ENCODE measurements at places on chromosomes 5 and 9.

- DNase-seq = peak; percentile 92
Measured at GRCh38 chr9:119963798-119964372, 594.6 kb upstream of the BRINP1 start.

DNA sequence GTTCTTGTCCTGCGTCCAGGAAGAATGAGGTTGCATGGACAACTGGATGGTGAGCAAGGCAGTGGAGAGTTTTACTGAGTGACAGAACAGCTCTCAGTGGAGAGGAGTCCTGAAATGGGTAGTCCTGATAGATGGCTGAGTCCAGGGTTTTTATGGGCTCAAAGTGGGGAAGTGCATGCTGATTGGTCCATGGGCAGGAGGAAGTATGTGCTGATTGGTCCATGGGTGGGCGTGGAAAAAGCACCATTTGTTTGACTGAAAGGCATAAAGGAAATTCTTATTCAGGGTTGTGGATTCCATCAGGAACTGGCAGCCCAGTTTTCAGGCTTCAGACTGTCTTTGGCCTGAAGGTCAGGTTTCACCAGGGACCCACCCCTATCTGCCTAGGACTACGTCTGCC is 10.6 kb downstream of the FSD1L start:
- DNase-seq = no peak

DNA sequence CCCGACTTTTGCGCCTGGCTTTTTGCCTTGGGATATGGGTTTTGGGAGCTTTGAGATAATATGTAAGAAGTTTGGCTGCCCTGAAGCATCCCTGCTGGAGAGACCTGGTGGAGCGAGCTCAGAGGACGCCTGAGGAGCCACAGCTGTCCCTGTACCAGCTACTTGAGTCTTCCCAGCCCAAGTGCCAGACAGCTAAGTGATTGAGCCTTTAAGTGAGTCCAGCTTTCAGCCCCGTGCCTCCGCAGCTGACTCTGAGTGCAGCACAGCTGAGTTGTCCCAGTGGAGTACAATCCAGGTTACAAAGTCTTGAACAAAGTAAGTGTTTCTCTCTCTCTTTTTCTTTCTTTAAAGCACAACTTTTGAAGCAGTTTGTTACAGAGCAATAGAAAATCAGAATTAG is 203.8 kb upstream of the DAP start:
- DNase-seq = no peak

DNA sequence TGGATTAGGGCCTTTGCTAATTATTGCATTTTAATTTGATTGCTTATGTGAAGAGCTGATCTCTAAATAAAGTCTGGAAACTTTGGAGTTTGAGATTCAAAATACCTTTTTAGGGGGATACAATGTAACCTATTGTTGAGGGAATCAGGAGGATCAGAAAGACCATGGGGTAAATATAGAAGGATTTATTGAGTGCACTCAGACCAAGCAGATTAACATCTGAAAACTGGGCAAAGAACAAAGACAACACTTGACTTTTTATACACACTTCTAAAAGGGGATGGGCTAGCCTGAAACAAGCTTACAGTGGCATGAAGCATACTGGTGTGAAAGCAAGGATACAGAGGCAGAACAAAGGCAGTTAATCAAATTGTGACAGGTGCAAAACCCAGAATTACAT is 174.3 kb downstream of the MRPS30 start:
- DNase-seq = no peak

GRCh38 chr9:3516667-3517330 is 9.0 kb downstream of the RFX3 start:
- DNase-seq = no peak

- no peak for DNase-seq
Measured at GRCh38 chr9:31119890-31120454, 1264.5 kb upstream of the ACO1 start.

- no peak for DNase-seq
Measured at GRCh38 chr9:135034106-135034505, 53.4 kb upstream of the OLFM1 start.

DNA sequence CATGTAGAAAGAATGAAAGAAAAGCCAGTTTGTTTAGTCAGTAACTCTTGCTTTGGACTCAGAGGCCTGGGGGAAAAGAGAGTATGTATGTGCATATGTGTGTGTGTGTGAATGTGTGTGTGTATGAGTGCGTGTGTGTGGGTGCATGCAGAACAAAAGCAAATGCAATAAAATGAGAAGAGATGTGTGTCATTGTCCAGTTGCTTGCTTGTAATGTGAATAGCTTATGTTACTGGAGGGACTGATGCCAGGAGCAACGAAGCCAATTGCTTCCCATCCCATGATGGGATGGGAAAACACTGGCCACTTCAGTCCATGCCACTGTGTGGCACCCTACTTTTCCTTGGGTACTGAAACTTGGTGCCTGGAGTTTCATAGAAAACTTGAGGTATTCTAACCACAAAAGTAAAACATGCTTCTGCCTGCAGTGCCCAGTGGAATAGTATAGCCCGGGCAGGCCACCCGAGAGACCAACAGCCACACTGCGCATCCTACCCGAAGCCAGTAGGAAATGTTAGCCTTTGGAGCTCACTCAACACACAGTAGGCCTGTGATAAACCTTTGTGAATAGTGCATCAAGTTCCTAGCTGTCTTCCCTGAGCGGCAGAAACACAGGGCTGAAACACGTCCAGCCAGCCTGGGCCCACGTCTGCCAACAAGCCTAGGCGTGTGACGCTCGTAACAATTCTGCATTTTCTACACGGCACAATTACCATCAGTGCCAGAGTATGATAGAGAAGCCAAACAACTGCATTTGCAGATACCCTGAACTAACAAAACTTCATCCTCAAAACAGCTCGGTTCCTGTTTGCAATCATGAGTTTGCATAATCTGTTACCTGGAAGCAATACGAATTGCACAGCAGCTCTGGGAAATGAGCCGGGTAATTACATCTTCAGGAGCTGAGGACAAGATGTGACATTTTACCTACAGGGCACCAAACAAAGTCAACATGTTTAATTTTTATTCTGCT is 198.1 kb downstream of the SYK start:
- DNase-seq = no peak

DNA sequence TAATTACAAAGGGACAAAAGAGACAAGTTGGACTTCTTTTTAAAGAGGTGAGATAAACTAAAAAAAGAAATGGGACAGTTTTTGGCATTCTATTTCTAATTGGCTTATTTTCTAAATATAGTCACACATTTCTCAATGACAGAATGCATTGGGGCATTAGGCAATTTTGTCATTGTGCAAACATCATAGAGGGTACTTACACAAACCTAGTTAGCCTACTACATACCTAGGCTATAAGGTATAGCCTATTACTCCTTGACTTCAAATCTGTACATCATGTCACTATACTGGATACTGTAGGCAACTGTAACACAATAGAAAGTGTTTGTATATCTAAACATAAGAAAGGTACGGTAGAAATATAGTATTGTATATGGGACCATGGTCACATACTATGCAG is 56.1 kb downstream of the LSM11 start:
- DNase-seq = no peak

GRCh38 chr5:108898707-108899106 is 151.0 kb downstream of the FER start:
- DNase-seq = no peak

GRCh38 chr9:125970340-125970739 is 223.2 kb downstream of the PBX3 start:
- no peak for DNase-seq

DNA sequence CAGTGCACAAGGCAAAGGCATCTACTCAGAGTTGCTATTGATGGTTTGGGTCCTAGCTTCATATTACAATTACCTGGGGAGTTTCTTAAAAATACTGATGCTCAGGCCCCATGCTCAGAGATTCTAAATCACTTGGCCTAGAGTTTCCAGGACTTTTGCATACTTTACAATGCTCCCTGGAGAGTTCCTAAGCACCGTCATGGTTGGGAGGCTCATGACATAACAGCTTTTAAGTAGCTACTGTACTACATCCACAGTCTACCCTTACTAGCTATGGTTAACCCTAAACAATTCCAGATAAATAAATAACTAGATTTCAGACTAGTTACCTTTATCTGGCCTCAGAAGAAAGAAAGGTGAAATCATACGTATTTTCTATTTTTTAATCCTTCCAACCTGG is 414.4 kb downstream of the PDE4D start:
- DNase-seq = no peak

GRCh38 chr5:167765352-167765751 is 526.1 kb upstream of the WWC1 start:
- DNase-seq = no peak

- DNase-seq = no peak
Measured at GRCh38 chr9:80156262-80156661, 584.5 kb downstream of the TLE4 start.

DNA sequence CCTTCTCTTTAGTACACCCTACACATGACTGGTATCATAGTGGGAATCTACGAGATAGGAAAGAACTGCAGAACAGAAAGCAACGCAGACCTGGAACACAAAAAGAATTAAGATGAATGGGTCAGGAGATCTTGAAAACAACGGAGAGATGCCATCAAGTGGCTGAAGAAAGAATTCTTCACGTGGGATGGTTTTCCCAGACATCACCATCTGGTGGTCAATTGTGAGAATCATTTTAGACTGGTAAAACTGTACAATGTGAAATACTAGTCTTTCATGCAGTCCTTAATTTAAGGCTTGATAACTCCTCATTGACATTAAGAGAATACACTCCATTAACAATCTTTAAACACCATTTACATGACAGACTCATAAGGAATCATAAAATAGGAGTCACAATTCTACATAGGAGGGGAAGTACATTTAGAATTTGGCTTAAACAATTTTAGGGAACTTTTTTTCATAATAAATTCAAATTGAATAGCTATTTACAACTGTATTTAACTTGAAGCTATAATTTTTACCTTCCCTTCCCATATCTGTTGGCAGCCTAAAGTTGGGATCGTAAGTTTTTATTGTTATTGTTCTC is 128.4 kb upstream of the TRPM3 start:
- DNase-seq = peak; percentile 42

- no peak for DNase-seq
Measured at GRCh38 chr9:129981180-129981907, 61.6 kb downstream of the FNBP1 start.

GRCh38 chr5:10624206-10624605 is 60.3 kb downstream of the ANKRD33B start:
- DNase-seq = no peak

DNA sequence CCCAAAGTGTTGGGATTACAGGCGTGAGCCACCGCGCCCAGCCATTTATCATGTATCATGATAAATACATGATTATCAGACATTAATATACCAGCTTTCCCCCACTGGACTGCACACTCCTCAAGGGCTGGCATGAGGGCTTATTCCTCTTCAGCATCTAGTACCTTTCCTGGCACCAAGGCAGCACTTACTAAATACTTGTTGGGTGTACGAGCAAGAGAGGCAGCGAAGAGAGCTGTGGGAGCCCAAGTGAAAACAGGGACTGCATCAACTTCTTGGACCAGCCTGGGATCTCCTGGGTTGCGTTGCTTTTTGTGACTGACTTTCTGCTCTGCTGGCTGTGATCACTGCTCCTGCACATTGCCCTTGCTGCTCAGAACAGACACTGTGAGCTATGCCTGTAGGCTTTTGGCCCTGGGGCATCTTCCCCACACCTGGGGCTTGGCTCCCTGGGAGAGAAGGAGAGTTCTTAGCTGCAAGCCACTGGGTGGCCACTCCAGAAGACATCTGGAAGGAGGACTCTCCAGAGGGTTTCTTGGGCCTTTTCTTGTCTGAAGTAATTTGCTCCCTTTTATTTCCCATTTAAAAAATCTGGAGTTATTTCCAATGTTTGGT is 224.3 kb downstream of the NR3C1 start:
- DNase-seq = no peak

GRCh38 chr5:177225798-177226197 is 77.7 kb downstream of the RAB24 start:
- no peak for DNase-seq

DNA sequence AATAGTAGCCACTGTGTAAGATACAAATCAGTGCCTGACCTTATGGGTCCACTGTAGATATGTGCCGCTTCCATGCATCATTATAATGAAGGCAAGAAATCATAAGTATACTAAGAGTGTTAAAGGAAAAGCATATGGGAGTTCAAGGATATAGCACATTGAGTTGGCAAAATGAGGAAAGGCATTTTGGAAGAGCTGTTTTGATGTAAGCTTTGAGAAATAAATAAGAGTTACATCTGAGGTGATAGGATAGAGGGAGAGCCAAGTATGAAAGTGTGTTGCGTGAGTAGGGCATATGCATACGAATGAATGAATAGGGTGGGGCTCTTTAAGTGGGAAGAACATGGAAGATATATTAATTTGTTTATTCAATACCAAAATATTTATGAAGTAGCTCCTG is 101.0 kb upstream of the DMAC1 start:
- no peak for DNase-seq

DNA sequence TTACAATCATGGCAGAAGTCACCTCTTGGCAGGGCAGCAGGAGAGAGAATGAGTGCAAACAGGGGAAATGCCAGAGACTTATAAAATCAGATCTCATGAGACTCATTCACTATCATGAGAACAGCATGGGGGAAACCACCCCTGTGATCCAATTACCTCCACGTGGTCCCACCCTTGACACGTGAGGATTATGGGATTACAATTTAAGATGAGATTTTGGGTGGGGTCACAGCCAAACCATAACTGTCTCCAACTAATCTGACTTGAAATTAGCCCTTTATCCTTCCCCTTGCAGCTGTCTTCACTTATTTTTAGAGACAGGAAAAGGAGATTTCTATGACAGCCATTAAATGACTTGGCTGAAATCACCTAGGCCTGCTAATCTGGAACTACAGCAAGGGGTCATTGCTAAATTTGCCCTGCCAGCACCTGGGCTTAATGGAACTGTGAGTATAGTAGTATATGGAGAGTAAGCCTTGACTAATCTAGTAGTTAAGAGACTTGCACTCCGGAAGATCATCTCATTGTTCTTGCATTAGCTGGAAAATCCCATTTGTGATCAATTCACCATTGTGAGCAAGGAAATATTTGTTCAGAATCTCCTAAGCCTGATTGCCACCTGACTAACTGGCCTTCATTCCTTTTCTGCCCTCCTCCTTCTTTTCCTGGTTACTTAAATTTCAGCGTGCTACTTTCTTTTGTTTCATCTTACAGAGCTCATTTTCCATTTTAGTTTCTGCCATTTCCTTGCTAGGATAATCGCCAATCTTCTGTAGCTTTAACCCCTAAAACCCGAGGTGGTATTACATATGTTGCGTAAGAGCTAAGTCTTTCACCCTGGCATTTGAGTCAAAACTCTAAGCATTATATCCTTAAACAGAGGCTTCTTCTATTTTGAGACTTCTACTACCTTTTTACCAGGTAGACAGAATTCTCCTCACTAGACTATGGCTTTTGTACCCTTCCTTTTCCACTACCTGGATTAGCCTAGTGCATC is 65.3 kb upstream of the RUSC2 start:
- no peak for DNase-seq

GRCh38 chr5:3451961-3452360 is 143.7 kb upstream of the IRX1 start:
- DNase-seq = no peak

DNA sequence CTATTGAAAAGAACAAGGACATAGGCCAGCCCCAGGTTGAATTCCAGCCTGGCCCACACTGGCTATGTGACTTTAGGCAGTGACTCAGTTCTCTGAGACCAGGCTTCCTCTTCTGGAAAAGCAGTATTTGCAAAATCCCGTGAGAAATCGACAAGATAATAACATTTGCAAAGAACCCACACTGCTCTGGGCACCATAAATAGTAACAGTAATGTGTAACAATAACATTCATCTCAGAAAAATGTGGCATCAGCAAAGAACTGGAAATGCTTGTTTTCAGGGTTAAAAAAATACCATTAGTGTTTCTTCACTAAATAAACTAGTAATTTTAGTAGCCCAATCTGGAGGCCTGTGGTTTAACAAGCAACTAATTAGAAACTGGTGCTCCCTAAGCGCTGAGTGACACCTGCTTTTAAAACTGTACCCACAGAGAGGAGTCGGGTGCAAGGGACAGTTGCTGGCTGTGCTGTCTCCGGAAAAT is 148.4 kb downstream of the TTLL11 start:
- DNase-seq = no peak
